Activated naive CD4-positive, alpha-beta T cell (primary cell): ENCODE measurements at places on chromosomes 6 and 20.

DNA sequence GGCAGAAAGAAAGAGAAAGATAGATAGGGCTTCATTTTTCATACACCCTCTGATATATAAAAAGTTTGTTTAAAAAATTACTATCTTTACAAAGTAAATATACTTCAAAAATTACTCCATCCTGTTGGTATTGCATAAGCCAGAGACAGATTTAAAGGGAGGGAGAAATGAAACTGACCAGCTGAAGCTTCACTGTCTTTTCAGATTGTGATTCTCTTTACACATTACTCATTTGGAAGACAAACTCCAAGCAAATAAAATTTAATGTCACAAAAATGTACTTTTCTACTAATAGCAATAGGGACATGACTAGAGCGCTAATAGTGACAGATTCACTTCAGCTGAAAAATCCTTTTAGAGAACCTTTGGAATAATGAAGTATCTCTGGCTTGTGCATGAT is 38.6 kb upstream of the MARCKS start:
- no peak for DNase-seq

DNA sequence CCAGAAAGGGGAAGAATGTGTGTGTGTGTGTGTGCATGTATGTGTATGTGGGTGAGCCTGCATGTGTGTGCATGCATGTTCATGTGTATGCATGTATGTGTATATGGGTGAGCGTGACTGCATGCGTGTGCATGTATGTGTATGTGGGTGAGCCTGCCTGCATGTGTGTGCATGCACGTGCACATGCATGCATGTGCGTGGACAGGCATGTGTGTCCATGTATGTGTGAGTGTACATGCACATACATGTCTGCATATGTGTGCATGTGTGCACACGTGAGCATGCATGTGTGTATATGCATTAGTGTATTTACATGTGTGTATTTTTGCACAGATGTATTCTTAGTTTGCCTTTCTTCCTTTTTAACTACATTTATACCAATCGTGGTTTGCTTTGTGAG is 601.5 kb downstream of the QKI start:
- DNase-seq = no peak

DNA sequence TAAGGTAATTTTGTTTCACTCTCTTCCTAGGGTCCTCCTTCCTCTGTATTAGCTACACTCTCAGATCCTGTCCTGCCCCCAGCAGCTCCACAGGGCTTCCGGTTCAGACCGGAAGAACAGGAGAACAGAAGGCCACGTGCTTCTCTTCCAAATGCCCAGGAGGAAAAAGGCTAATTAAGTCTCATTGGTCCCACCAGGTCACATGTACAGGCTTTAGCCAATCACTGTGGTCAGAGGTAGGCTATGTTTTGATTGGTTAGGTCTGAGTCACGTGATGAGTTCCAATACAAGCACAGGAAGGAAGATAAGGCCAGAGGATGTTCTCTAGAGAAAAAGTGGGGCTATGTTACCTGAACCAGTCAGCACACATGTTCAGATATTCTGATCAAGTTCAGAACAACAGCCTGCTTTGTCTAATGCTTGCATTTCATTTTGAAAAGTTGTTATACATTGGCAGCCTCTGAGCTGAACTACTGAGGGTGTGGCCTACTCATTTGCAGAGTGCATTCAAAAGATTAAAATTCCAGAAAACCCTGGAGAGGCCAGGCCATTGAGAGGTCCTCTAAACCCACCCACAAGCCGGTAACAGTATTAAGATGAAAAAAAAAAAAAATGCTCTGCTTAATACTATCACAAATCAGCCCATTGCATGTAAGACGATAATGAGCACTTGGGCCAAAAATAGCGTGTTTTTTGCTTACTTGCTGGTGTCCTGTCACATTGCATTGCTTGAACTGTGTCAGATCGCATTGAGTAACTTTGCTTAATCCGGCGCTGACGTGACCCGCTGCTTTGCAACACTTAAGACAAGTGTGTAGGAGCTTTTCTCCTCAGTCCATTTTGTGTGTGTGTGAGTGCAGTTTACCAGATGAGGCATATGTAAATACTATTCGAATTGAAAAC is 170.3 kb downstream of the TSHZ2 start:
- no peak for DNase-seq

DNA sequence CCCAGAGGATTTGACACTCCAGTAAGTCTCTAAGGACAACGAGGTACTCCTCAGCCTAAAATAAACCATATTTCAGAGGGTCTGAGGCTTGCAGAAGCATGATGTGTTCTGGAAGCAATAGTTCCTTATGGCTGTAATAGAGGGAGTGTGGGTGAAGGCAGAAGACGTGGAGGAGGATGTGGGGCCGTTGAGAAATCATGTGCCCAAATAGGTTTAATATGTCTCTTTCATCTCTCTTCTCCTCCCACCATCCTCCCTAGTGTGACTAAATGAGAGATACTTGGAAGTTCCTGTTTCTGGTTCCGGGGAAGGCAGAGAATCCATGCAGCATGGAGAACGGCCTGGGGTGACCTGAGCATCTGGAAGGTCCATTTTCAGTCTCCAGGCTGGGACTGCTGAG is 174.0 kb upstream of the RSPO3 start:
- no peak for DNase-seq

DNA sequence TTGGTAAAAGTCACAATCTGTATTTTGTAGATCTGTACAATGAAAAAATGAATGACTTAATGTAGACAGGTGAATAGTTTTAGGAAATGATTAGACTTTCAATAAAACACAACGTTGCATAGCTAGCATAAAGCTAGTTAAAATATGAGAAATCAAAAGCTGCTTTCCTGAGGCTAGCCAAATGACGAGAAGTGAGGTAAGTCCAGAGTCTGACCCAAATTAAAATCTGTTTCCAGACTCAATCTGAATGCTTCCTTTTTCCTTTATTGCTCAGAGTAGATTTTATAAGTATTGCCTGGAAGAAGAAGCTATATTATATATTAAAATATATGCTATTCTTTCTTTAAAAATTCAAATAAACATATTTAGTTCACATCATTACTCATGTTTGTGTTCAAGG is 615.4 kb downstream of the CD109 start:
- DNase-seq = no peak

DNA sequence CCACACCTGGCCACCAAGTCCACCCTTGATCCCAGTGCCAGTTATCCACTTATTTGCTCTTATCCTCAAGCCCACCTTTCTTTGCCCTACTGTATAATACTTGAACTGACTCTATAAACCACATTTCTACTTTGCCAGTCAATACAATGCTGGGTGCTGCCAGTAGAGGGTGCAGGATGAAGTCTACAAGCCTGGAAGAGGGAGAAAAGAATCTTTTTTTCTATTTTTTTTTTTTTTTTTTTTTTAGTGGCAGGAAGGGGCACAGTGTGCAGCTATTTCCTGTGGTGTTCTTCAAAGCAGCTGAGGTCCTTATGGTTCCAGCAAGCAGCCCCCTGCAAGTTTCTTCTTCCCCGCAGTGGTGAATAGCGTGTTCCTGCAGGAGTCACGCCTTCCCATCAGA is 22.2 kb upstream of the GABRR1 start:
- no peak for DNase-seq

GRCh38 chr6:142914937-142915697 is 29.9 kb downstream of the HIVEP2 start:
- no peak for DNase-seq

- no peak for DNase-seq
Measured at GRCh38 chr6:112831022-112831421, 483.9 kb downstream of the RFPL4B start.

GRCh38 chr20:43739148-43739749 is 12.4 kb upstream of the GTSF1L start:
- DNase-seq = no peak

DNA sequence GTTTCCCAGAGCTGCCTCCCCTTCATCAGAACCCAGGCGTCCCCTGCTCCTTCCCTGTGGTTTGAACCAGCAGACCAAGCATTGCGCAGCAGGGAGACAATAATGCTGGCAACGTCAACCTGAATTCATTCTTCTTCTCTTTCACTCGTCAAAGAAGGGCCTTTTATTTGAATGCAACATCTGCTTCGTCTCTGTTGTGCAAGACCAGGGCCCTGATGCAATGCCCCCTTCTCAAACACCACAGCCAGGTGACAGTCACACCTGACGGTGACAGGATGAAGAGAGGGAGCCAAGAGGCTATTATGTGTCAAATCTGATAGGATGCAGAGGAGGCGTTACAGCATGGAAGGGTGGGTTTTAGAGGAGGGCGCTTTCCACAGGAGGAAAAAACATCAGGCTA is 8.0 kb downstream of the INSM1 start:
- no peak for DNase-seq

DNA sequence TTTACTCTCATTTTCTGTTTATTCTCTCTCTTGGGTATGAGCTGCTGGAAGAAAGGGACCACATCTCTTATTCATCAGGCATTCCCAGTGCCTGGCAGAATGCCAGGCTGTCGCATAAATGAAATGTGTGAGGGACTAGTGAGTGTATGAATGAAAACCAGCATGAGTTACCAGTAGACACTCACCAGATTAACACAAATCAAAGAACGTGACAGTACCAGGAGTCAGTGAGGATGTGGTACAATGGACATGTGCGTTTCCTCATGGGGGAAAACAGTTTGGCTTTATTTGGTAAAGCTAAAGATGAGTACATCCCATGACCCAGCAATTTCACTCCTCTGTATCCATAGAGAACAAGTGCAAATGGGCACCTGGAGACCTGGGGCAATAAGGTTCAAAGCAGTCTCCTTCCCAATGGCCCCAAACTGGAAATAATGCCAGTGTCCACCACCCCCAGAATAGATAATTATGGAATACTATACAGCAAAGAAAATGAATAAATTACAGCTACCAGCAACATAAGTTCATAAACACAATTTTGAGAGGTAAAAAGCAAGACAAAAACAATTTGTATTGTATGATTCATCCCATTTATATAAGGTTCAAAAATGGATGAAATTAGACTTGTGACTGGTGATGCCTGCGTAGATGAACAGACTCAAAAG is 93.3 kb downstream of the CDH22 start:
- no peak for DNase-seq

- DNase-seq = no peak
Measured at GRCh38 chr6:139758209-139758611, 383.8 kb upstream of the CITED2 start.

DNA sequence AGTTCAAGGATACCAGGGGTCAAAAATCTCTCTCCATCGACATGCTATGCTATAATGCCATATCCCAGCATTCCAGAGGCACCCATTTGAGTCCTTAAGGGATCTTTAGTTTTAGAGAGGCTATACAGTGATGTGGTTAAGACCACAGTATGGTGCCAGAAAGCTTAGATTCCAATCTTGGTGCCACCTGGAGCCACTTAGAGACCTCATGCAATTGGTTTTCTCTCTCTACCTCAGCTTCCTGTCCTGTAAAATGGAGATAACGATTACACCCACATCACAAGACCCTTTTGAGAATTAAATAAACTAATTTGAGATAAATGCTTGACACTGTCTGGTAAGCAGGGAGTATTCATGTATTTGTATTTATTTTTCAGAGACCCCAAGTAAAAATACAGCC is 39.0 kb downstream of the PLAGL1 start:
- DNase-seq = no peak

DNA sequence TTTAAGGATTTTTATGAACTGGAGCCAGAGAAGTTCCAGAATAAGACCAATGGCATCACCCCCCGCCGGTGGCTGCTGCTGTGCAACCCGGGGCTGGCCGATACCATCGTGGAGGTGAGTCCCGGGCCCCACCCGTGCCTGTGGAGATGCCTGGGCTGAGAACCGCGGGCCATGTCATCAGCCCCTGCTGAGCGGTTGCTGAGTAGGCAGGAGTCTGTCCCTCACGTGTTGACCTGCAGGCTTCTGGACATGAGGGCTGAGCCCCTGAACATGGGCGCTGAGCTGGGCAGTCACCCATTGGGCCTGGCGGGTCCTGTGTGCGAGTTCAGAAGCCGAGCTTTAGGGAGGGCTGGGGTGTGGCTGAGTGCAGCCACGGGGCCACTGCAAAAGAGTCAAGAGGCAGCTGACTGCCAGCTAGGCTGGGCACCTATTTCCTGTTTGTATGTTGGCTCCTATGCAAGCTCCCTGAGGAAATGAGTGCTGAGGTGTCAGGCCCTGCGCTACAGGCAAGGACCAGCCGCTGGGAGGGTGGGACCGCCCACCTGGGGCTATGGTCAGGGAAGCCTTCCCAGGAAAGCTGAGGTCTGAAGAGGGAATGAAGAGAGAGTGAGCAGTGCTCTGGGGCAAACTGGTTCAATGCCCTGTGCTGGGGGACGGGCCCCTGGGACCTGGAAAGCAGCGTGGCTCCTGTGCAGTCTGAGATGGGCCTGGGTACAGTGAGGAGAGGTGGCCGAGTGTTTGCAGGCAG is 34.3 kb downstream of the PYGB start:
- no peak for DNase-seq

DNA sequence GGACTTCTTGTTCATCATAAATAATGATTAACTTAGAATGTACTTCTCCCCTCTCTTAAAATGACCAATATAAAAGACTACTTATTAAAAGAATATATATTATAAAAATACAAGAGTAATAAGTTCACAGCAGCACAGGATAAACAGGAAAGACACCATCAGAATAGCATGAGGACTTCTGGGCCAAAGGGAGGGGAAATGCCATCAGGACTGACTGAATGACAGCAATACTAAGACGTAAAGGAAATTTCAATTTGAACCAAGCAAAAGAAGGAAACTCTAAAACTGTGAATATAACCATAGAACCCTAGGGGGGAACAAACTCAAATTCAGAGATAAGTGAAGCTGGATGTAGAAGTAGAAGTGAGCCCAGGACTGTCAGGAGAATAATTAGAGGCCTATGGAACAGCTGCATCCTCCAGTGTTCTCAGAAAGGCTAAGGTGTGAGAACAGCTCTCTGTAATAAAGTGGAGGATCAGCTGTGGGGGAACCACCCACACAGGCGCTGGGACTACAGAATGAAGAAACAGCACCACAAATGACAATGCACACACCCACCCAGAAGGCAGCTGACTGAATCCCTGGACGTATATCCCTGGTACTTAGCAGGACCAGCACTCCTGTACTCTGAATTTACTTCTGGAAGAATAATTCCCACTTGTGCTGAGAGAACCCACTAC is 37.8 kb downstream of the ZHX3 start:
- DNase-seq = no peak
